Femur (tissue), 1 donor: ENCODE measurements at places on chromosomes 12 and 14.
A peak's percentile ranks its signal among the peaks of the same experiment; 100 is the strongest.

DNA sequence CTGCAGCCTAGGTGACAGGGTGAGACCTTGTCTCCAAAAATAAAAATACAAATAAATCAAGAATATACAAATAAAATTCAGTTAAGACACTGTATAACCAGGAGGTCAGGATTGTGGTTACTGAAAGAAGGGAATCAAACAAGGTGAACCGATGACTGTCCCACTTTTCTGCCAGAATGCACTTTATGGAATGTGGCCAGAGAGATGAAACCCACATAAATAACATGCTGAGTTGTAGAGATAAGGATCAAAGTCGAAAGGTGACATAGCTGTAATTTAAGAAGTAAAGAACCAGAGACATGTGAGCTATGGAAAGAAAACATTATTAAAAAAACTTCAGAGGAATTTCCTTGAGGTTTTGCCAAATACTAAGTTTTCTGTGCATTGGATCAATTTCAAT, 1098.2 kb upstream of the USP15 start:
- no peak for DNase-seq

GRCh38 chr12:87827638-87828264, 201.4 kb downstream of the C12orf50 start:
- no peak for DNase-seq

DNA sequence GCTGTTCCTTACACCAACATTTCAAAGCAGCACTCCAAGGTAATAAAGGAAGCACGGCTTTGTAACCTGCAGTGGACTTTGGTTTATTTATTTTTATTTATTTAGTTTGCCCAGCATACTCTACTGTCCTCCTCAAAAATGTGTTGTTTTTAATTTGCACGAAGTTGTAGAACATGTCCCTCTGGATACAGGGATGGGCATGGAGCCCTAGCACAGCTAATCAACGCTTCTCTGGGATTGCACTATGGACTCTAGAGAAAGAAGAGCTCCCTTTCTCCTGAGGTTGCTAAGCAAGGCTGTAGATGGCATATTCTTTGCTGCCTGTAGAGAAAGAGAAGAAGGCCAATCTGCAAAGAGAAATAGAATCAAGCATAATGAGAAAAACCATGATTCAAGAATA, 5.9 kb upstream of the ANAPC5 start:
- no peak for DNase-seq

DNA sequence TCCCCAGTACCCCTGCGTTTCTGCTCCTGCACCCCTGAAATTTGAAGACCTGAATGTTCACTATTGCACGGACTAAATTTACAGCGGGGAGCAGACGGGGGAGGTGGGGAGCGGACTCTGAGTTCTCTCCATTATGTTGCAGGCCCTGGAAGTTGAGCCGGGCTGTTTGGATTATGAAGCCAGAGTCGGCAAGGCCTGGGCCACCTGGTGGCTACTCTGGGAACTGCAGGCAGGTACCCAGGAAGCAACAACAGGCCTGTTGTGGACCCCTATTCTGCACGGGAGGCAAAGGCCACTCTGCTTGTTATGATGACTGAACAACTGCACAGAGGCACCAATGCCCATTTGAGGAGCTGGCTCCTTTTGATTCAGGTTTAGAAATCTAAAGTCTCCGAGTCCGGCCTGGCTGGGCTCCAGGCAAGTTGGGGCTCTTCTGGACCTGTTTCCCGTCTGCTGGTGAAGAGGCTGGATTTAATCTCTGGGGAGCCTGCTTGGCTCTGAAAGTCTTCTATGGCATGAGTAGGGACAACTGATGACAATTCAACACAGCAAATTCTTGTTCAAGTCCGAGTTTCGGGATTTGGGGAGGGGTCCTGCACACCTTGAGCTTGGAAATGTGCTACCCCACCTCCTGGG, 34.1 kb upstream of the FAM181A start:
- DNase-seq, result peak; percentile 83

- DNase-seq, result no peak
Observed at GRCh38 chr12:58249610-58250009, 308.2 kb downstream of the ATP23 start.

- peak; percentile 36 for DNase-seq
Observed at GRCh38 chr14:39592116-39592789, 160.0 kb upstream of the FBXO33 start.
